ENCODE measurements at places on chromosomes 11 and 22.

GRCh38 chr11:103537904-103538502, 428.8 kb downstream of the DYNC2H1 start:
- DNase-seq, result no peak

DNA sequence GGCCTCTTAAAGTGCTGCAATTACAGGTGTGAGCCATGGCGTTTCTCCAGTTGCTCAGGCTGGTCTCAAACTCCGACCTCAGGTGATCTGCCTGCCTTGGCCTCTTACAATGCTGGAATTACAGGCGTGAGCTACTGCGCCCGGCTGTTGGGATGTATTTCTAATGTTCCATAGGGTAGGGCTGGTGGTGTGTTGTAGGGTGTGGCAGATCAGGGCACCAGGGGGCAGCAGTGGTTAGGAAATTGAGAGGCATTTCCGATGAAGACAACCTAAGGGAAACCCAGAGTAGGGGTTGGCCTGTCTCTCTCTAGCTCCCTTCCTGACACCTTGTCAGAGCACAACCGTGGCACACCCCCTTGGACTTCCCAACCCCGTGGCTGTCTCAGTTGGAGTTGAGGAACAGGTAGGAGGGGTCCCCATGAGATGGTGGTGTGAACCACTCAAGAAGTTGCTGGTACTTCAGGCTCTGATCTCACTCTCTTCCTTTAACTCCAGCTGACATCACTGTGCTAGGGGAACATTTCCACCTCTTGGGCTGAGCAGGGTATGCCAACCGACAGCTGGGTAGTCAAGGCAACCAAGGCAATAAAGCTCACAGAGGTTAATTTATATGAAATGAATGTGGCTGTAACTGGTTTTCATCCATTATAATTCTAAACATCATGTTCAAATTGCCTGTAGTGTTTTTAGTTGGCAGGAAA, 33.0 kb downstream of the YWHAH start:
- peak; percentile 53 for DNase-seq

DNA sequence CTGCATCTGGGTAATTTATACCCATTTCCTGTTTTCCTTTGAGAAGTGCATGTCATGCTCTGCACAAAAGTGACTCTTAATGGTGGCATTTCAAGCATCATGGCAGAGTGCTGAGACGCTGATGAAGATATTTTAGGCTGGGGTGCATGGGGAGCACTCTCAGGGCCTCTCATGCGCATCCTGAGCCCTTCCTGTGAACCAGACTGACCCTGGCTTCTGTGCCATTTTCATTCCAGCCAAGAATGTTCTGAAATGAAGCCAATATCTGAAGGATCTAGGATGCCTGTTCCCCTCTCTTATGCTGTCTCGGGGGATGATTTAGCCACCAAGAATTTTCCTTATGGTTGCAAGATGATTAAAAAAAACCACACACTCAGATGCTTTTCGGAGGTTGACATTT, 61.5 kb downstream of the MIAT start:
- DNase-seq, result no peak

DNA sequence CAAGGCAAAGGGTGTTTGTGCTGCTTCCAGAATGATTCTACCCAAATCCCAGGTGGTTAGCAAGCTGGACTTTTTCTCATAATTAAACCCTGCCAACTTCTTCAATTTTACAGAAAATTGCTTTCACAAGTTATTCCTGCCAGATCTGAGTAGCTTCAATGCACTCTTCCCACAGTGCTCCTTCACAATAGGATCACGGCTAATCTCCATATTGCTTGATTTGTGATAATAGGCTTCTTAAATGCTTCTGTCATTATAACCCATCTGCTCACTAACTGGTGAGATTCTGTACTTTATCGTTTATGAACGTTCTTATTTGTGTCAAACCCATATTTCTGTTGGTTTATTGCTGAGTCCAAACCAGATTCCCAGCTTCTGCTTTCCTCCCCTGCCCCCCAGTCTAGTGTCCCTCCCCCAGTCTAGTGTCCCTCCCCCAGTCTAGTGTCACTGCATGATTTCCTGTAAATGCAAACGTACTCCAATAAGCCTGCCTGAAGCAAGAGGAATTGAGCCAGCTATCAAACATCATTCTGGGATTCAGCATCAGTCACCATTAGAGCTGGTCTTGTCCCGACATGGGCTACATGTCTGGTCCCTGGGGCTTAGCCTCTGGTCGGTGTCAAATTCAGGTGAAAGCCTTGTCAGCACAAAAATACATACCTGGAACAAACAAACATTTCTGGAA, 14.0 kb downstream of the MMP3 start:
- DNase-seq, result no peak

DNA sequence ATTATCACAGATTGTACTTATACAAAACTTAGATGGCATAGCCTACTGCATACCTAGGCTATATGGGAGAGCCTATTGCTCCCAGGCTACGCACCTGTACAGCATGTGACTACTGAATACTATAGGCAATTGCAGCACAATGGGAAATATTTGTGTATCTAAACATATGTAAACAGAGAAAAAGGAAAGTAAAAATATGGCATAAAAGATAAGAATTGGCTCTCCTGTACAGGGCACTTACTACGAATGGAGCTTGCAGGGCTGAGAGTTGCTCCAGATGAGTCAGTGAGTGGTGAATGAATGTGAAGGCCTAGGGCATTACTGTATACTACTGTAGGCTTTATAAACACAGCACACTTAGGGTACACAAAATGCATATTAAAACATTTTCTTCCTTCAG, 13.2 kb downstream of the APOL6 start:
- no peak for DNase-seq

- DNase-seq, result no peak
Observed at GRCh38 chr11:95335989-95336388, 105.0 kb upstream of the SESN3 start.

GRCh38 chr11:126515501-126515900, 160.0 kb downstream of the ST3GAL4 start:
- DNase-seq, result no peak

DNA sequence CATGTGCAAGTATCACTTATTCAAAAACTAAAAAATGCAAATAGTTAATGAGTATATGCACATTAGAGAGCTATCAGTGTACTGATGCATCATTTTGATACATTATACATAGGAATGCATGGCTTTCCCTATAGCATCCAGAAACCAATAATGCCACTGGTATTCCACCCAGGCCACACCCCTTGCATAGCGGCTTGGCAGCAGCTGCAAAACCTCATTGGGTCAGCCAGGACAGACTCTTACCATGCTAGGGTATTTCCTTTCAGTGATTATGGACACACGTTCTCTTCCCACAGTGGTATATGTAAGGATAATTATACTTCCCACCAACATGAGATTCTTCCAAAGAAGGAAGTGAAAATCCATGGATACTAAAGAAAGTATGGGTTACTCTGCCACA, 145.9 kb upstream of the PITPNB start:
- DNase-seq, result no peak

DNA sequence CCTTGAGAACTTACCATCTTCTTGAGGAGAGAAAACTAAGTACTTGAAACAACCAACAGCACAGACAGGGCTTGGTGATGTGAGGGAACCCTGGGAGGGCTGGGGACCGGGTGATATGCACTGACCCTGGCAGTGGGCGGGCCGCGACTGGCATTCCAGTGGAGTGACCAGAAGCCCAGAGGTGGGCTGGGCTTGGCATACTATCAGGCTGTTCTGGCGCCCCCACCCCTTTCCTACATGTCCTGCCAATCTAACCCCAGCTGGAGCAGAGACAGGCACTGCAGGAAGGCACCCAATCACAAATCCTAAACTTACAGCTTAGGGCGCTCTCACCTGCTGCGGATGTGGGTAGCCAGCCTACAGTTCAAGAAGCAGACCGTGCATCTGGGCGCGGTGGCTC, 54.0 kb upstream of the GCAT start:
- DNase-seq, result no peak

- DNase-seq, result no peak
Observed at GRCh38 chr11:66849501-66850234, 6.4 kb downstream of the RCE1 start.

- no peak for DNase-seq
Observed at GRCh38 chr11:17770917-17771316, 36.3 kb downstream of the KCNC1 start.

All from stimulated activated CD8-positive, alpha-beta memory T cell treated with anti-CD3 and anti-CD28 coated beads, Interleukin-4, amount 100 ng/mL, for 1 hour (primary cell).